ENCODE measurements at places on chromosomes 7 and 10. TPM values are rescaled to one million over a fixed set of nuclear protein-coding genes. Genes with fewer than 3 reads are reported as not detected.

- no peak for DNase-seq
Observed at GRCh38 chr10:128877936-128878335, 589.1 kb upstream of the MGMT start.

DNA sequence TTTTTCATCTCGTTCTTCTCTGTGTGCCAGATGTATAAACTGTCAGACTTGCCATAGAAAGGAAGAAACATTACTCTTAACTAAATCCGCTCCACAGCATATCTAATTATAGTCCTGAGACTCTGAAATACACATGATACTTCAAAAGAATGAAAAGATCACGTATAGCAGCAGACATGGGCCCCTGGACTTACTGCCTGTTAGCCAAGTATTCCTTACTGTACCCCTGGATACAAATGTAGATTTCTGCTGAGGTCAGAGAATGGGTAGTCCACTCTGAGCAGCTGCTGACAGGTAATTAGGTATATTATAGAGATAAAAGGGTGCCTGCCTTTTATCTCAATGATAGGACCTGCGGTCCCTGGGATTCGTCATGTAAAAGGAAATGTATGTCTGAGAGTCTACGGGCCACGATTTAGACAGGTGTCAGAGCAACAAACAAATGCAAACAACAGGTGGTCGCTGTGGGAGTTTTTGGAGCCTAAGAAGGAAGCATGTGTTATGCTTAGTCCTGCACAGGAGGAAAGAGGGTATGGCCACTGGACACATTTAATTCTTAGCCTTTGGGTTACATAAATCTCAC, 69.4 kb downstream of the VOPP1 start:
- DNase-seq, result no peak

DNA sequence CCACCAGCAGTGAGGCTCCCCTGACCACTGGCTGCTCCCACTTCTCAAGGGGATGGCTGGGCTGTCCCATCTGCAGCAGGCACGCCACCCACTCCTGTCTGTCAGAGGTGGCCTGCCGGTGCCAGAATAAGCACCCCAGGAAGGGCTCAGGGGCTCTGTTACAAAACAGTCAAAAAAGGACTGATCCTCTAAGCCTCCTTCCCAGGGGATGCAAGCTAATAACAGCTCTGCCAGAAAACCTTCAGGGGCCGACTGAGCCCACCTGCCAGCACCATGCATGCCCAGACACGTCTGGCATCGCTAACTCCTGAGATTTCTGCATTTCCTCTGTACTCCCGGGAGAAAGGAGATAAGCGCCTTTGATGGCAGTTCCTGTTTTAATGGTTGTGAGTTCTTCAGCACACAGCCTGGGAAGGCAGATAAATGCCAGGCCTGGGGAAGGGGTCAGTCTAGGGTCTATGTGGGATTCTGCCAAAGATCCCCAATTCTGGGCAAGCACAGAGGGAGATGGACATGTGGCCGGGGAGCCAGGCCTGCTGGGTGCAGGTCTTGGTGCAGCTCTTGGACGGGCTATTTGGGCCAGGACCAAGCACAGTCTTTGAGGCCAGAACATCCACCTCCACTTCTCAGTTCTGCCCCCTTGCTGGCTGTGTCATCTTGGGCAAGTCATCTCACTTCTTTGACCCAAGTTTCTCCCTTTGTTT, 128.4 kb downstream of the ARHGAP22 start:
- no peak for DNase-seq

The INA gene
- not detected for total RNA-seq

DNA sequence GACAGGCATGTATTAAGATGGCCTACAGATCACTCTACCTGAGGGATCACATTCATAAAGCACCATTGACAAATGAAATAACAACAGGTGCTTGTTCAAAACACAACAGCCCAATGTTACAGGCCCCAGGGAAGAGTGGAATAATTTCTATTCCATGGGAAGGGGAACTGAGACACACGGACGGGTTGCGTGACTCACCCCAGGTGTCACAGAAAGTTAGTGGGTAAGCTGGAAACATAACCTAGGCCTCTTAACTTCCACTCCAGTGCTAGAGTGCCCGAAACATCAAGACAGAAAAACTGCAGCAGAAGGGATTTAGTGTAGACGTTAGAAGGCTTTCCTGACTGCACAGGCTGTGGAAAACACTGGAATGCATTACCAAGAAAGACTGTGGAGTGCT, 48.3 kb downstream of the SLC37A3 start:
- no peak for DNase-seq

GRCh38 chr7:74599244-74599643, 58.3 kb upstream of the GTF2I start:
- no peak for DNase-seq

DNA sequence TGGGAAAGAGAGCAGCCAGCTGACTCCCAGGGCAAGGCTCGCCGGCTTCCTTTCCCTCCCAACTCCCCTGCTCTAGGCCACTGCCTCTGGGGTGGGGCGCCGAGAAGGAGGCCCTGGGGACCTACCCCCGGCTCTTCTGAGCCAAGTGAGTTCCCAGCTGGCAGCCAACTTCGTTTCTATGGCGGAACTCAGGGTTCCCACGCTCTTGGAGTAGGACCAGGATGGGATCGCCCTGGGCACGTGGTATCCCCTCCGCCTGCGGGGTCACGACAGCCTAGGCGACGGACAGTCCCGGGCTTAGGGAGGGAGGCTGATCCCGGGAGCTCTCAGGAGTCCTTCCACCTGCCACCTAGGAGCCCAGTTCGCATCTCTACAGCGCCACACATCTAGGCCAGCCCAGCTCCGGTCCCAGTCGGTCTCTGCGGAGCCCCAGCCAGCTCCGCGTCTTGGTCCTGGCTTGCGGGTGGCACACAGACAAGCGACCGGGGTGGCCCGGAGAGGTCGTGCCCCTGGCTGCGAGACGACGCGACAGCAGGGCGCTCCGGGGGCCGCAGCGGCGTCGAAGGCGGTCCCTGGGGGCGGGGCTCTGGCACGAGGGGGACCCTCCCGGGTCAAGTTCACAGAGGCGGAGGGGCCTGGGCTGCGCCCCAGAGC, 20.5 kb upstream of the GATA3 start:
- no peak for DNase-seq

DNA sequence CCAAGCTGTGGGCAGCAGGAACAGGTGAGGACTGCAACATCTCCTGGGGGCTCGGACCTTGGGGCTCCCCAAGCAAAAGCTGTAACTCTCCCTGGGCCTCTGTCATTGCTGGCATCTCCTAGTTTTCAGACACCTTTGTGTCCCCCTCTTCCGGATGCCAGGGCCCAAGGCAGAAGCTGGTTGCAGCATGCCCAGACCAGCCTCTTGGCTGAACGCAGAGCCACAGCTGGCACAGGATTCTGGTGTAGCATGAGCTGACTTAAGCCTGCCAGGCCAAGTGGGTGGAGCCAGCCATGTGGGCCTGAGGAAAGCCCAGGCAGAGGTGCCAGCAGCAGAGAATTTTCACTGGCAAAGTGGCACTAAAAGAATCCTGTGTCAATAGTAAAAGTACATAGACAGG, 43.5 kb downstream of the ZWINT start:
- DNase-seq, result no peak

- DNase-seq, result no peak
Observed at GRCh38 chr10:127003032-127003685, 97.9 kb downstream of the DOCK1 start.

The ANKRD61 gene
- 1.2 TPM for total RNA-seq

DNA sequence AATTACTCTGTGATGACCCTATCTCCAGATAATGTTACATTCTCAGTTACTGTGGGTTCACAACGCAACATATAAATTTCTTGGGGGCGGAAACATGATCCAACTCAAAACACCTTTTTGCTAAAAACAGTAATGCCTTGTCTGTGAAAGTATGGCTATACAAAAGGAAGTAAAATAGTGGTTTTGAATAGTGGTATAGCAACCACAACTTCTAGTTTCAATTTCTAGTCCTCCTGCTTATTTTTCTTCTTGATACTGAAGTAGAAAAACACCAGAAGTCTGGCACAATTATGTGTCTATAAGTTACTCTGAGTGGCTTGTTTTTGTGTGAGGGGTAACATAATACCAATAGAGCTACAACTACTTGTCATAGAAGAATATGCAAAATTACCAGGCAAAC, 21.5 kb upstream of the ZNF800 start:
- DNase-seq, result no peak

The ITGB8 gene
- 18.4 TPM for total RNA-seq

GRCh38 chr10:89215511-89215910, 8.4 kb upstream of the CH25H start:
- no peak for DNase-seq
